ENCODE measurements at places on chromosomes 4 and X.
A peak's percentile ranks its signal among the peaks of the same experiment; 100 is the strongest.

- no peak for DNase-seq
Observed at GRCh38 chr4:151567056-151567455, 158.1 kb downstream of the FHIP1A start.

DNA sequence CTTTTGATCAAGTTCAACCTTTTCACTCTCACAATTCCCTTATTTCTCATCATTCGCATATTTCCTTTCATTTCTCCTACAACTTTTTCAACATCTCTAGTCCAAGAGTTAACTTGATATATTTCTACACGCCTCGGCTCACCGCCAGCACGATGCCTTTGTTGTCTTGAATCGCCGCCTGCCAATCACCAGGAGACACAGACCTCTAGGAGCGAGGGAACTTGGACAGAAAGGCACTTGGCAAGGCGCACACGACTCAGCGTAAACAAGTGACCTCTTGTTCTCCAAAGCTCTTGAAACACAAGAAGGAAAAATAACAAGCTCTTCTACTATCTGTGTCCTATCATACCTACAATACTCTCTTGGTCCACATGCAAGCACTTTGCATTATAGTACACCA, 27.1 kb upstream of the RBMX start:
- DNase-seq, result peak; percentile 43

GRCh38 chrX:140360284-140360683, 144.6 kb downstream of the SOX3 start:
- no peak for DNase-seq

GRCh38 chrX:106802063-106802387, 448 bp upstream of the TBC1D8B start:
- no peak for DNase-seq

- no peak for DNase-seq
Observed at GRCh38 chr4:164224871-164225270, 529.1 kb upstream of the SMIM31 start.

GRCh38 chr4:7019367-7019766, 23.8 kb upstream of the TADA2B start:
- DNase-seq, result no peak

DNA sequence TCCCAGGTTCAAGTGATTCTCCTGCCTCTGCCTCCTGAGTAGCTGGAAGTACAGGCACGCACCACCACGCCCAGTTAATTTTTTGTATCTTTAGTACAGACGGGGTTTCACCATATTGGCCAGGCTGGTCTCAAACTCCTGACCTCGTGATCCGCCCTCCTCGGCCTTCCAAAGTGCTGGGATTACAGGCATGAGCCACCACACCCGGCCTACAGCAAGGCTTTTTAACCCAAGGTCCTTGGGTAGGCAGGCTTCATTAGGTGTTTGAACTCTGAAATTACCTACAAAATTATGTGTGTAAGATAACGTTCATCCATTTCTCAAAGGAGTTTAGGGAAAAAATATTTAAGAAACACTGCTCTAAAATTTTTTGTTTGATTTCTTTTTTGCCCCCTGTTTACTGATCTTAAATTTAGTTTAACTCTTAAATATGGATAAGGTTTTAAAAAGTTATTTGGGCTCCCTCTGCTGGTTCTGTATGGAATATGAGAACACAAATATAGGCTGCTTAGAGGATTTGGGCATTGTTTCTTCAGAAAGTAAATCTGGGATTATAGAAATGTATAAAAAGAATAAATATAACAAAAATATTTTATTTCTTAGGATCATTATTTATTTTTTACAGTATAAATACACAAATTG, 92.8 kb downstream of the CBR4 start:
- DNase-seq, result no peak

DNA sequence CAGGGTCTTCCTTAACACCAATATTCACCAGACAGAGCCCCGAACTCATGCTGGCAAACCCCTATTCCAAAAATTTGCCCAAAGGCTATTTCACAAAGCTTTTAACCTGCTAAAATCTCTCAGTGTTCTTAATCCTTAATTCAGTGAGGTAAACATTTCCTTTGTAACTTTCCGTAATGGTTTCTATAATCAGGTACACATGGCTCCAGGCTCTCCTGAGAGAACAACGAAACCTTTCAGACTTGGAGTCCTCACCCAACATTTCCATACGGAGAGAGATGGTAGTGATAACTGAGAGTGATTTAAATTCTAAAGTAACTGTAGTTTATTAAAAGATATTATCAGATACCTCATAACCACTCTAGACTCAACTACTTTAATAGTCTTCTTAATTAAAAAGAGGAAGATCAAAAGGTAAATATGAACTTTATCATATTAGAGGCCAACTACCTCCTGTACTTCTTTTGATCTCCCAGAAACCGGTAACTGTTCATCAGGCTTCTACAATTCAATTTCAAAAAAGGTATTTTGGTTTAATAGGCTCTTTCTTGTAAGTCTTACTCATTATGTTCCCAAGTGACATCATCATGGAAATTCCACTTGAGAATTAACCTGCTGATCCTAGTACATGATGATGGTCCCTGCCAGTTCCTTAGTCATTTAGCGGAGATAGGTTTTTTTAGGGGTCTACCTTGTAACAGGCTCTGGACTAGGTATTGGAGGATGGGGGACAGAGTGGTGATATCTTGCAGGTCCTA, 91.4 kb upstream of the UCP1 start:
- DNase-seq, result no peak

DNA sequence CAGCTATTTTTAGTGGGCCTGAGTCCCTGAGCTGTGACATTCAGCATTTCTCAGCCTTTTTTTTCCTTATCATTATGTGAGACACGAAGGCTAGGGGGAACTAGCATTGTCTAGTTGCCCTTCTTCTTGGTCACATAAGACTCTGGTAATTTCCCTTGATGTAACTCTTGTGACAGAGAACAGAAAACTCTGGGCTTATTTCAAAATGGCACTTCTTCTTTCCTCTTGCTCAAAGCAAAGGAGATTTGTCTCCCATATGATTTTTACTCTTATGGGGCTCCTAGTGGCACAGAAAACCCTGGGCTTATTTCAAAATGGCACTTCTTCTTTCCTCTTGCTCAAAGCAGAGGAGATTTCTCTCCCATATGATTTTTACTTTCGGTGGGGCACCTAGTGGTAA, 14.7 kb downstream of the ATXN3L start:
- DNase-seq, result no peak

DNA sequence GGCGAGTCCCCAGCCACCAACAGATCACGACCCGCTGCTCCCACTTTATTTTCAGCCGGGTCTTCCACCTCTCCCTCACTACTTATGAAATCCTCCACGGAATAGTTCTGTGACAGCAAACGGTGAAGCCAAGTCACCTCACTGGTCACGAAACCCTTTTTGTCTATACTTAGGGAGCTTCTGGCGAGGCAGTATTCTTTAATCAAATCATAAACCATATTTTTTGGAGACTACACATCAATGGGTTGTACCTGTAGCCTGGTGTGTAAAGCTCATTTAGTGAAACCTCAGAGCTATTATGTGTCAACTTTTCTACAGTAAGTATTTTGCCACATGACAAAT, 809 bp upstream of the H2AZ1 start:
- no peak for DNase-seq

- DNase-seq, result no peak
Observed at GRCh38 chrX:120244395-120244734, 6.2 kb upstream of the ZBTB33 start.

GRCh38 chr4:34790131-34790530, 1454.2 kb downstream of the ARAP2 start:
- no peak for DNase-seq
